H7 (cell line): ENCODE measurements at places on chromosomes 16 and 17.
A peak's percentile ranks its signal among the peaks of the same experiment; 100 is the strongest.

DNA sequence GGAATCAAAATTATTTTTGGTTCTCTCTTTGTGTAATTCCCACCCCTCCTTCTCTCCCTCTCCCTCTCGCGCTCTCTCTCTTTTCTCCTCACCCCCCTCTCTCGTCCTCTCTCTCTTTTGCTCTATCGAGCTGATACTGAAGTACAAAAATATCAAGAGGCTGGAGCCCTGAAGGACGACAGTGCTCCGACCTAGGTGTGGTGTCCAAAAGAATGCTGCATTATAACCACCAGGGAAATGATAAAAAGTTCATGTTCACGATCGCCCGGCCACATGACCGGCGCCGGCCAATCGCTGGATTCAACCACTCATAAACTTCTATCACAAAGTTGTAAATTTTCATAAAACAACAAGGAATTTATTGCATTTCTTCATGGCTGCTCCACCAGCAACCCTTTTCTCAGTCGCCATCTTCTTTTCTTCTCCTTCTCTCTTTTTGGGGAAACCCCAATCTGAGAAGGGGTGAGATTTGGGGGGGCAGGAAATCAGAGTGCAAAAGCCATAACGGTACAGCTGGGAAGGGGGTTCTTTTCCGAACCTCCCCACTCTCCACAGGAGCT, at the start of gene HOXB6:
TSS of gene HOXB6 (minus strand) at position 217 of the 560 bp plus-strand sequence. CDS start 6,836 bp downstream, outside the sequence.
- DNase-seq: no peak

GRCh38 chr16:22252317-22252716, 44.9 kb upstream of the POLR3E start:
- DNase-seq: peak; percentile 72

DNA sequence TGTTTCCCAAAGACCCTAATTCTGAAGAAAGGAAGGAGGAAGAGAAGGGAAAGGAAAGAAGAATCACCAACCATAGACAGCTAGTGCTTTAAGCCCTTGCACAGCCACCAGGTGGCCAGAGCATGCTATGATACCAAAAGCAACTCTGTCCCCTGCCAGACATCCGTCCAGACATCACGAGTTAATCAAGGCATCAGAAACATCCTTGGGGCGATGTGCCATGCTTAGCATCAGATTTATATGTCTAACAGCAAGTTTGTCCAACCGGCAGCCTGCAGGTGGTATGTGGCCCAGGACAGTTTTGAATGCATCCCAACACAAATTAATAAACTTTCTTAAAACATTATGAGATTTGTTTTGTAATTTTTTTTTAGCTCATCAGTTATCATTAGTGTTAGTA, 2.9 kb upstream of the CRYBA1 start:
- peak; percentile 68 for DNase-seq

DNA sequence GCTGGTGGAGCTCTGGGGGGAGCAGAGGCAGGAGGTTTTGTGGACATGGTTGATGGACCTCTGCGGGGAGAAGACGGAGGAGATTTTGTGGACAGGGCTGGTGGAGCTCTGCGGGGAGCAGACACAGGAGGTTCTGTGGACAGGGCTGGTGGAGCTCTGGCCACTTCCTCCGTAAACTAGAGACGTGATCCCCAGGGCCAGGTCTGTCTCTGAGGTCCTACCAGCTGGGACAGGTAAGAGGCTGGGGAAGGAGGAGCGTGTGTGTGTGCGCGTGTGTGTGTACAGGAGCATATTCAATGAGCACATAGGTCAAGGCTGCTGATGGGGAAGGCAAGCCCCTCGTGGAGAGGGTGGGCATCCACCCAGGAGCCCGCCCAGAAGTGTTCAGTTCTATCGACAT, 20.6 kb downstream of the RPH3AL start:
- no peak for DNase-seq

DNA sequence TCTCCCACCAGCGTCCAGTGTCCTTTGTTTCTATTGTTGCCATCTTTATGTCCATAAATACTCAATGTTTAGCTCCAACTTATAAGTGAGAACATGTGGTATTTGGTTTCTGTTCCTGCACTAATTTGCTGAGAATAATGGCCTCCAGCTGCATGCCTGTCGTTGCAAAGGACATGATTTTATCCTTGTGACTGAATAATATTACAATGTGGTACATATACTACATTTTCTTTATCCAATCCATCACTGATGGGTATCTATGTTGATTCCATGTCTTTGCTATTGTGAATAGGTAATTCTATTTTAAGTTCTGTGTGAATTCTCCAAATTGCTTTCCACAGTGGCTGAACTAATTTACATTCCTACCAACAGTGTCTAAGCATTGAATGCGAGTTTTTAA, 578.6 kb upstream of the CA10 start:
- DNase-seq: no peak

- DNase-seq: no peak
These were observed 440.6 kb downstream of the CDH8 start for GRCh38 chr16:61595605-61596004.

GRCh38 chr17:77800816-77801215, 157.7 kb upstream of the TNRC6C start:
- no peak for DNase-seq

DNA sequence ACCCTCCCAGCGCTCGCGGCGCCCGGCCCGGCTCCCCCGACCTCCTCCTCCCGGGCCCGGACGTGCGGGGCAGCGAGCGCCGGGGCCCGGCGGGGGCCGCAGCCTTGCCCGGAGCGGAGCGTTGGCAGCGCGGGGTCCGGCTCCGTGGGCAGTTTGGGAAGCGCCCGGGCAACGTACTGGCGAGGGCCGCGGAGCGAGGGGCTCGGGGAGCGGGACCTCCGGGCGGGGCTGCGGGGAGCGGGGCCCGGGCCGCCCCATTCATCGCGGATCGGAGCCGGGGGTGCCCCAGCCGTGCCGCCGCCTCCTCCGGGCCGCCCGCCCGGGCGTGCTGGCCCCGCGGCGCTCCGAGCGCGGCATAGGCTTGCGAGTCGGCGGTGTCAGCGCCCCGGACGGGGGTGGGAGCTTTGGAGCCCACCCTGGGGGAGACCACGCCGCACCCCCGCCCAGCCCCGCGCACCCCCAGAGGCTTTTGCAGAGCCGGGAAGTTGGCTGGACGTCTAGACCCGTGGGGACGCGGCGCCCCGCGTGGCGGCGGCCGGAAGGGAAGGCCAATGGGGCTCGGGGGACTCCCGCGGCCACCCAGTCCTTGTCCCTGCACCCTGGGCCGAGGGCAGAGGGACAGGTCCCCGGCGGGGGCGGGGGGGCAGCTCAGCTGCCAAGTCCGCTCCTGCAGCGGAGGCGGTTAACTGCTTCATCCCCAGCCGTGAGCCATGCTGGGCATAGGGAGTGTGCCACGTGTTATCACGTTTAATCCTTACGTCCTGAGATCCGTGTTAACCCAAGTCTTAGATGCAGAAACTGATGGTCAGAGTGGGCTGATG, 852 bp downstream of the ZNF469 start:
- DNase-seq: peak; percentile 89

DNA sequence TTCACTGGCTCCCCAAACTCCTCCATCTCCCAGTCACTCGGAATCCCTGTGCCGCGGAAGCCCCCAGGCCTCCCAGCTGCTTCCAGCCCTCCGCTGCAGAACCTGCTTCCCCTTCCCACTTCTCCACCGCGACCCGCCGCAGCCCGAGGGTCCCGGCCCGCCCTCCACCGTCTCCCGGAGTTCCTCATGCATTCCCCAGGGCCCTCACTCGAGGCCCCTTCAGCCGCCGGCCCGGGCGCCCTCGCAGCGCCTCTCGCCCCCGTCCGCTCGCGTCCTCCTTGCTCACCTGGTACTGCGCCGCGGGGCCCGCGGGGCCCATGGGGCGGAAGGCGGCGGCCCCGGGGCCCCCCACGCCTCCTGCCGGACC, 329 bp downstream of the SMARCD2 start:
- DNase-seq: no peak

DNA sequence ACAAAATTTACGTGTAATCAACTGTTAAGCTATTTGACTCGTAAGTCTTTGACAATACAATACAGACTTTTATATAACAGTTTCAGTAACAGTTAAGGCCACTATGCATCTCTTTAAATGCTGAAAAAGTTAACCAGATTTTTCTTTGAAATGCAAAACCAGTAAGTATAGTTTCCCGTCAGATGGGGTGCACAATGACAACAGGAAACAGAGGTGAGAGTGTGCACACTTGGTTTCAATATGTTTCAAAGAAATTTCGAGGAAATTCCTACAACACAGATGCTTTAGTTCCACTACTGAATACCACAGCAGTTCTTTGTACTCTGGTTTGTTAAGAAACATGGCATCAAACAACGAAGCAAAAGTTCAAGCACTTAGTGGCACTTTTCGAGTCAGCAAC, 48.4 kb downstream of the RNF157 start:
- DNase-seq: no peak

GRCh38 chr16:48635199-48635718, 25.3 kb upstream of the N4BP1 start:
- DNase-seq: no peak

DNA sequence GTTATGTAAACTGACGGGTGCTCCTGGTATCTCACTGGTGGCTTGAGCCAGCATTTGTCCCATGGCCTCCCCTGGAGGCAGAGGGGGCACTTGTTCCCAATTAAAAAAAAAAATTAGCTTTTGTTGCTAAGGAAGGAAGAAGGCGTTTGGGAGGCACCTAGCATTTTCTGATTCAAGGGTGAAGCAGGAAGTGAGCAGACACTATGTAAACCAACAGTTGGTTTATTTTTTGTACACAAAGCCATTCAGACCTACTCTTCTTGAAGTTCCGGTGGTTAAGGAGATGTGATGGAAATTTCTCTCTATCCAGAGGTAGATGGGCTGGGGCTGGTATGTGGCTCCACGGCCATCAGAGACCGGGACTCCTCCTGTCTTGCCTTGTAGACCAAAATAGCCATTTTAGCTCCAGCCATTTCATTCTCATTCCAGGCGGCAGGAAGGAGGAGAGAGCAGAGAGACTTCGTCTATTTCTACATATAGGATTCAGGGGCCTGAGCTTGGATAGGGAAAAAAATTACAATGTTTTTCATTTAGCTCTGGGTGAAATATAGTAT, 103.0 kb downstream of the SNX29 start:
- DNase-seq: no peak

GRCh38 chr17:32551186-32551955, 64.6 kb downstream of the CDK5R1 start:
- DNase-seq: no peak
